ENCODE measurements at places on chromosomes 5 and 9. TPM values are rescaled to one million over a fixed set of nuclear protein-coding genes. Genes with fewer than 3 reads are reported as not detected.

The COL23A1 gene
- 3.1 TPM for polyA plus RNA-seq

- DNase-seq = no peak
Observed at GRCh38 chr5:66277981-66278380, 133.9 kb downstream of the SREK1 start.

GRCh38 chr5:6717247-6717646 is 4.0 kb downstream of the TENT4A start:
- no peak for DNase-seq

GRCh38 chr9:89478821-89479668 is 18.9 kb downstream of the SEMA4D start:
- DNase-seq = no peak

GRCh38 chr9:114894206-114894605 is 36.2 kb downstream of the TNFSF8 start:
- no peak for DNase-seq

GRCh38 chr5:135715267-135716055 is 119.0 kb upstream of the SLC25A48 start:
- no peak for DNase-seq
